CD4-positive, alpha-beta T cell treated with Interleukin-15 for 1 hour (primary cell): ENCODE measurements at places on chromosomes 6 and 20.
A peak's percentile ranks its signal among the peaks of the same experiment; 100 is the strongest.

- DNase-seq: no peak
Measured at GRCh38 chr6:109229536-109229935, 134.2 kb downstream of the CEP57L1 start.

DNA sequence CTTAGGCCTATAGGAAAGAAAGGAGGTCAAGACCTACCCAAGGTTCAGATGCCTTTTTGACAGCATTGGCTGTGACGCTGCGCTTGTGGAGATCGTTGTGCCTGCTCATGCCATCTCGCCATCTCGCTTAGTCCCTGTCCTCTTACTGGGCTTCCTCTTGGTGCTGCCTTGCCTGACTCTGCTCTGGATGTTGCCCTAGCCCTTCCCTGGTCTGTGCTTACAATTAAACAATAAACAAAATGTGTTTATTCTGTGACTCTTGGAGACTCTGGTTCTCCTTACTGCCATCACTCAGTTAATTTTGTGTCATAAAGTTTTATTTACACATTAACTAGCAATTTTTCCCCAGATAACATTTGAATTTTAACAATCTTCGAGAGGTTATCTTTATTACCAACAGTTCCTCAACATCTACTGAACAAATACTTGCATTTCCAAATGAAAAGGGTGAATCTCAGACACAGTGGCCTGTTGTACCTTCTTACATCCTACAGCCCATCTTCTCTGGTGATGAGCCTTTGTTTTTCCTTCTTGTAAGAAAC, 11.6 kb downstream of the AFDN start:
- no peak for DNase-seq

GRCh38 chr6:169070506-169071176, 183.0 kb downstream of the THBS2 start:
- no peak for DNase-seq

- DNase-seq: no peak
Measured at GRCh38 chr6:119934816-119935215, 585.3 kb upstream of the MAN1A1 start.

- DNase-seq: no peak
Measured at GRCh38 chr6:156658186-156658965, 118.8 kb upstream of the ARID1B start.

GRCh38 chr6:139448051-139448649, 73.7 kb upstream of the CITED2 start:
- DNase-seq: no peak

- DNase-seq: peak; percentile 29
Measured at GRCh38 chr6:139164001-139164400, 29.1 kb downstream of the HECA start.

- DNase-seq: peak; percentile 17
Measured at GRCh38 chr6:146913842-146914488, 290.3 kb upstream of the STXBP5 start.

- no peak for DNase-seq
Measured at GRCh38 chr20:733861-734260, 34.4 kb downstream of the SLC52A3 start.

DNA sequence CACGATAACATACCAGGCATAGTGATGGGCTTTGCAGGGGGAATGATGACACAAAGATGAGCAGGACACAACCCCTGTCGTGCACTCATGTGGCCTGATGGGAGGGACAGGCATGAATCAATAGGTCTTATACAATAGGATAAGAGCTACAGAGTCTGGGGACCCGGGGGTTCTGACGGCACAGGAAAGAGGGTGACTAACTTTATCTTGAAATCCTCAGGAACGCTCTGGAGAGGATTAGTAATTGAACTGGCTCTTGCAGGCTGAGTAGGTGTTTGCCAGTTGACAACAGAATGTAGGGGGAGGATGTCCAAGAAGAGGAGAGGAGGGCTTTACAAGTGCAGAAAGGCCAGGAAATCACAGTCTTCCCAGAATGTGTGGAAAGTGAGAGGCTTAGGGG, 219.9 kb upstream of the ECI2 start:
- no peak for DNase-seq

DNA sequence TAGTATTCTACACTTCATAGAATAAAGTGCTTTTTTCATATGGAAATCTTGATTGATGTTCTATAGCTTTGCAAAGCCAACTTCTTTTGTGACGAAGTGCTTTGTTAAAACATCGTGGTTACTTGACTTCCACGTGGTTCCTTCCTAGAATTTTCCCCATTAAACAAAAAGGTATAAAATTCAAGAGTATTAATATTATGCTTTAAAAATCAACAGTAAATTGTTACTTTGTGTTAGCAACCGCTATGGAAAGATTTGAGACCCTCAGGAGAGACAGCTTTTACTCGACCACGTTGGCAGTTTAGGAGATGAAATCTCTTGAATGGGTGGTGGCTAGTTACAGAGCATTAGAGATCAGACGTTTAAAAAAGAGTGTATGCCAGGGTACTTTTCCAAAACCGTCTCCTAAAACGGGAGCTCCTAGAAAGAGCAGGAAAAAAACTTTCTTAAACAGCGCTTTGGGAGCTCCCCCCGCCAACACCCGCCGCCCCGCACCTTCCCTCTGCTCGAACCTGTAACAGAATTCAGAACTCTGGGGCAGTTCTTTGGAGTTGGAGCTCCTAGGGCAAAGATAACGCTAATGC, 920 bp downstream of the GJA1 start:
- DNase-seq: no peak

DNA sequence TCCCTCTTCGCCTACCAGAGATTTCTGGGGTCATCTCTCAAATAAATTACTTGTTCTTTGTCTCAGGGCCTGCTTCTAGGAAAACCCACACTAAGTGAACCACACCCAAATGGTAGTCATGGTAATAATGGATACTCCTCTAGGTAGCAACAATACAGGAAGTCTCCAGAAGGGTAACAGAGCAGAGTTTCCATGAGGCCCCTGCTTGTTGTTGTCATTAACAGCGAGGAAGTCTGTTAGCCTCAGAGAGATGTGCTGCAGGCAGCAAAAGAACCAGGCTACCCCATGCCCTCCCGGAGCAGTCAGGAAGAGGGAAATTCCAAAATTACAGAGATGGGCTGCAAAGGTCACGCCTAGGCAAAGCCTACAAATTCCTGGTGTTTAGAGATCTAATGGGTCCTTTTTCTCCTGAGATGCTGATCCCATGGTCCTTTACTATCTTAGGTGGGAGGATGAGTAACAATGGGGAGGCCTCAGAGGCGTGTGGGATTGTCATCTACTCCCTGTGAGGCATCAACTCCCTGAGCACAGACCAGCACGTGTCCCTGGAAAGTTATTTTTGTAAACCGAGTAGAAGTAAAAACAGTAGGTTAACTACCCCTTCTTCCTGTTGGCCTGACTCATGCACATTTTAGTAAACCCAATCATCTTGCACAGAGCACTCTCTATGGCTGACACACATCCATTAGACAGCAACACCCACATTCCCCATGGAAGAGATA, 10.1 kb downstream of the ISM1 start:
- peak; percentile 69 for DNase-seq

DNA sequence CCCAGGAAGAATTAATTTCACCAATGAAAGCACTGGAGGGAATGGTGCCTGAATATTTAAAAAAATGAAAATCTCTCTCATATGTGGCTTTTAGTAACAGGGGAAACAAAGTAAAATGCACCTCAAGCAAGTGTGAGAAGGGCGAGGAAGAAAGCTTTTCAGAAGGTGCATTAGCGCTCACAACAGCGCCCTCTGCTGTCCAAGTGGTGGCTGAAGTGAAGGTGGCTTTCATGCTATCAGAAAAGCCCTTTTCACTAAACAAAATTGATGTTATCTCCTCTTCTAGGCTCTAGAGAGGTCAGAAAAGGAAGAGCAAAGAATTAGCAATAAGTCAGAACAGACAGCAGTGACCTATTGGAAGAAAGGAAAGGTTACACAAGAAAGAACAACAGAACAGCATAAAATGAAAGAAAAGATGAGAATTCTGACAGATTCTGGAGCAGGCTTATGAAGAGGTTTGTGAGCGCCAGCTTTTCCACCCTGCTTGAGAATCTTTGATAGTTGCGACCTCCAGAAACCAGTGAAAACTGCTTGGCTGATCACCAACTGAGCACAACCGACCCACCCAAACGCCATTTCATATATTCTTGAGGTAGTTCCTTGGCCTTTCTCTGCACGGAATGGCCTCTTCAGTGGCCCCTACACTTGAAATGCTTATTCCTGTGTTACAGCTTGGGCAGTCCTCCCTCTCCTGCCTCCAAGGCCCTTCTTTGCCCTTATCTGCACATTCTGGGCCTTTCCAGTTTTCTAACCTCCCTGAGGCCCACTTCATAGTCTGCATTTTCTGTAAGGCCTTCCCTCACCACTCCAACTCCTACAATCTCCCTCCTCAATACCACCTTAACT, 45.3 kb downstream of the SMLR1 start:
- peak; percentile 53 for DNase-seq

DNA sequence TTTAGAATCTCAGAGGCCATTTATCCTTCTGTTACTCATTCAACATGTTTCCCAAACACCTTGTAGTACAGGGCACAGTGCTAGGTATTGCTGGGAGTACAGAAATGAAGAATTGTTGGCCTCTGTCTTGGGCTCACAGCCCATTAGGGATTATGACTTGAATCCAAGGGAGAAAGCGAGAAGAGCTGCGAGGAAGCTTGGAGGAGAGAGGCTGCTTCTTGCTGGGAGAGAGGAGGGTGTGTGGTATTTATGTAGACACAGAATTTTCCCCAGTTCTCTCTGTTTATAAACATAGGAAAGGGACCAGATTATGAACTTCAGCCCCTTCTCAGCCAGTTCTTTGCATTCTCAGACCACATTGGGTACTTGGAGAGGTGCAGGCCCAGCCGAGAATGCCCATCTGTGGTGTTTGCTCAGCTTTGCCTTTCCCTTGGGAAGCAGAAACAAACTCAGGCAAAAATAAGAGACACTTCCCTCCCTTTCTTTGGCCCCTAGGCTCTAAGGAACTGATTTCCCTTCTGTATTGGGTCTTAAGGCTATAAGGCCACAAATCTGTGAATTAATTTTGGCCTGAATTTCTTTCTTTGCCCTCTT, 17.9 kb downstream of the CHMP4B start:
- no peak for DNase-seq

- DNase-seq: no peak
Measured at GRCh38 chr6:16807956-16808355, 46.7 kb upstream of the ATXN1 start.

DNA sequence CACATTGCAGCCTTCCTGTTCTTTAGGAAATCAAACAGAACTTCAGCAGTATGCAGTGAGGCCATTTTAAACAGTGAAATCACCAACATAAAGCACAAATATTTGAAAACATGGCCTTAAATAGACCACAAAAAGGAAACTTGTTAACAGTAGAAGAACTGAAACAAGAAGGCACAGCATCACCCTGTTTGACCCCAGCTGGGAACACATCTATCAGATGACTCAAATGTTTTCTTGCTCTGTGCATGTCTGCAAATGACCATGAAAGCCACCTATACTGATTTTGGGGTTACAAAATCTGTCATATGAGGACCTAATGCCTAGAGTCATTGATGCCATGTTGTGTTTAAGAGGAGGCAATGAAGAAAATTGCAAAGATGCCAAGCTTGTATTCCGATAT, 123.8 kb upstream of the ADGRF1 start:
- DNase-seq: no peak

- DNase-seq: no peak
Measured at GRCh38 chr6:10759884-10760329, 12.3 kb downstream of the TMEM14B start.

DNA sequence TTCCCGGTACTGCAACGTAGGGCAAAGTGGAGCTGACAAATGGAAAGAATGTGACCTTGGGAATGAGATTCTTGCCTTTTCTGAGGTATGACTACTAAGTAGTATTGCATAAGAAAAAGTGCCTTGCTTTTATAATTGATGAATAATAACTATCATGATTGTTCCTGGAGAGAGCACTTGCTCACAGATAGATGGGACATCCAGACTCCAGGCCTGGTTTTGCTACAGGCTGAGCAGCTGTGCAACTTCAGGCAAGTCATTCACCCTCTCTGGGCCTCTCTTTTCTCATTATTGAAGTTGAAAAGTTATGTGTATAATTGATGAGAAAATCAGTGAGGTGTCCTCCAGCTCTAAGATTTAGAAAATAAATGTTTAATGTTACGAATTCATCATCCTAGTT, 53.6 kb upstream of the MBOAT1 start:
- DNase-seq: no peak

DNA sequence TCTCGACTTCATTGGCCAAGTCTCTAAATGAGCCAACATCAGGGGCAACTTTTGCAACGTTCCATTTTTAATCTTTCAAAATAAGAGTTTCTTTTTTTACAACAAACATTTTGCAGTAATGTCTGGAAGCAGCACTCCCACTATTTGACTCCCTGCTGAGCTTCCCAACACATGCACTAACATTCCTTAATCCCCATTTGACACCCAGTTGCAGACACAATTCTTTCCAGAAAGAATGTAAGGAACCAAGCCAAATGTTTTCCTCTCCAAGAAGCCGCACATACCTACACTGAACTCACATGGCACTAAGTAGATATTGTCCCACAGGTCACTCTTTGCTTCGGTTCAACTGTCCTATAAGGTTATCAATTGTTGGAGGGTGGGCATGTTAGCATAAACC, 165.6 kb downstream of the GRM1 start:
- DNase-seq: no peak

DNA sequence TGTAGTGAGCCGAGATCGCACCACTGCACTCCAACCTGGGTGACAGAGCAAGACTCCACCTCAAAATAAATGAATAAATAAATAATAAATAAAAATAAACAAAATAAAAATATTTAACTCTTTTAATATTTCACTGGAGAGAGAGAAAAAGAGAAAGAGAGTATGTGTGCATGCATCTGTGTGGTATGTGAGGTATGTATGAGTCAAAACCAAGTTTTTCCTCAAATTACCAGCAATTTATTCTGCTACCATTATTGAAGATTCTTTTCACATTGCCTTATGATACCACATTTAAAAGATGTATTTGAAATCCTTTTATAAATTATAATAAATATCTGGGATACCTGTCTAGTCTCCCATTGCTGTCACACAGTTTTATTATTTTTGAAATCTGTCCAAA, 122.1 kb downstream of the CD164 start:
- no peak for DNase-seq

DNA sequence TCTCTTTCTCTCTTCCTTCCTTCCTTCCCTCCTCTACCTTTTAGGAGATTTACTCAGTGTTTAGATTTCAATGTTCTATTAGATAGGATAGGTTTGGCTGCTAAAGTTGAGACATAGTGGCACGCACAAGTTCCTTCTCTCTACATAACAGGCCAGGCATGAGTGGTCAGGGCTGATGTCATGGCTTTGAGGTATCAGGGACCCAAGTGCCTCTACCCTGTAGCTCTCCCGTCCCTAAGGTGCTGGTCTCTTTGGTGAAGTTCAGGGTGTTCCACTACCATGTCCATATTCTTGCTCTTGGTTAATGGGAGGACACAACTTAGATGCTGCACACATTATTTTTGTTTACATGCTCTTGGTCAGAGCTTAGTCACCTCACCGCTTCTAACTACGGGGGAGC, 245.3 kb downstream of the QKI start:
- no peak for DNase-seq

GRCh38 chr6:133369773-133370272, 128.7 kb downstream of the EYA4 start:
- no peak for DNase-seq

DNA sequence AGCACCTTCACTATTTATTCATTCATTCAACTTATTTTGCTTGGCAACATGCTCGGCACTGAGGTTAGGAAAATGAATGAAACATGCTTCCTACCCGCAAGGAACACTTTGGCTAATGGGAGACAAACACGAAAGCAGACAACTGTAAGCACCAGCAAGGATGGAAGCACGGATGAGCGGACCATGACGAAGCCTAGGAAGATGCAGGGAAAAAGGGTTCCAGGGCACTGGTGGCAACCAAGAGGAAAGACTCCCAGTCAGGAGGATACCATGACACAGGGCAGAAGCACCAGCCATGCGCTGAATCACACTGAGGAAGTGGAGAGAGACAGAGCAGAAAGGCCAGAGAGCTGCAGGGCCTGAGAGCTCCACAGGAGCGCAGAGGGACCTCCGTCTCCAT, 9.8 kb downstream of the PDE10A start:
- no peak for DNase-seq
